Thoracic aorta (tissue), 2 donors: ENCODE measurements at places on chromosomes 5 and 9. TPM values are rescaled to one million over a fixed set of nuclear protein-coding genes. Genes with fewer than 3 reads are reported as not detected.

Gene ADGRD2
- not detected for total RNA-seq

Gene WDR38
- not detected for total RNA-seq

Gene CTSV
- not detected for total RNA-seq

Gene DOLPP1
- 9.7 TPM for total RNA-seq

Gene COL5A1
- total RNA-seq = 127 TPM

DNA sequence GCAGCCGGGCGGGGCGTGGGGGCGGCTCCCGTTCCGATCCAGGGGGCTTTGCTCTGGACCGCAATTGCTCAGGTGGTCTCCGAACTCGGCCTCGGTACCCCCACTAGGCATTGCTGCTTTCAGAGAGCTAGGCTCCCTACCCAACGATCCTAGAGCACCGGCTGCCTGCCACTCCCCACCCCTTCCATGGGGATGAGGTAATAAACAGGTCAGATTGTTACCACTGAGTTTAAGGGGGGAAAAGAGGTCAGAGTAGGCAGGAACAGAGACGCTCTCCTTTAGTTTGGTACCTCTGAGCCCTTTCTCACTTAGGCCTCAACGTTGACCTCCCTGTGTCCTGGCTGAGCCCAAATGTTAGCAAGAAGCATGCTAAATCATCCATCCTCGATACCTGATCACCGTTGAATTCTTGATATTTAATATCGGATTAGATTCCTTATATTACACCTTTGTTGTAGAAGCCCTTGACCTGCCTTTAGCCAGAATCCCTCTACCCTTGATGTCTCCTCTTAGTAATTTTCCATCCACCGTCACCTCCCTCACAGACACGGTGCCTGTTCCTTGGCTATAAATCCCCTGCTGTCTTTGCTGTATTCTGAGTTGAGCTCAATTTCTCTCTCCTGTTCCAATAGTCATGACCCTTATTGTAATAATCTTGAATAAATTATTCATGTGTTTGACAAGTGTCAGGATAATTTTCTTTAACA, 588 bp upstream of the PLPP1 start:
- DNase-seq = no peak

DNA sequence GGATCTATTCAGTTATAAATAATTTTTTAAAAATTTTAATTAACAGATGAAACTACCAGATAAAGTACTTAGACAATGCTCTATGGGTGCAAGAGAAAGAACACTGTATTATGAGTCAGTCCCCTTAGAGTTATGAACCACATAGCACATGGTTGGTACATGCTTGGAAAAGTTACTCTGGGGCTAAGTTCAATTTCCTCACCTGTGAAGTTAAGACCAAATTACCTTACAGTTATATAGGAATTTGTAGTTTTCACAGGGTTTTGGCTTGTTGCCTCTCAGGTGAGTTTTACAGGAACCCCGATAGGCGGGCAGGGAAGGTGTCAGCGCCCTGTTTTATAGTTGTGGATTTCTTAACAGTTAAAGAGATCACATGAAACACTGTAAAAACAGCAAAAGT, 1.2 kb downstream of the PANK3 start:
- DNase-seq = no peak

DNA sequence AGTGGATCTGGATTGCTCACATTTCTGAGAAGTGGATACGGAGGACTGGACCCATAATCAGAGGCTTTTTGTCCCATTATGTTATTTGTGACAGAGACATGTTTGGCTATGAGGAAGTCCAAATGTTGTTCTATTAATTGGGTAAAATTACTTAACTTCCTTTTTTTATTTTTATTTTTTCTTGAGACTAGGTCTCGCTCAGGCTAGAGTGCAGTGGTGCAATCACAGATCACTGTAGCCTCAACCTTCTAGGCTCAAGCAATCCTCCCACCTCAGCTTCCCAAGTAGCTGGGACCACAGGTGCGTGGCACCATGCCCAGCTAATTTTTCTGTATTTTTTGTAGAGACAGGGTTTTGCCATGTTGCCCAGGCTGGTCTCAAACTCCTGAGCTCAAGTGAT, 11.9 kb upstream of the PGGT1B start:
- no peak for DNase-seq

GRCh38 chr5:54753034-54753433, 232.4 kb downstream of the ESM1 start:
- no peak for DNase-seq

DNA sequence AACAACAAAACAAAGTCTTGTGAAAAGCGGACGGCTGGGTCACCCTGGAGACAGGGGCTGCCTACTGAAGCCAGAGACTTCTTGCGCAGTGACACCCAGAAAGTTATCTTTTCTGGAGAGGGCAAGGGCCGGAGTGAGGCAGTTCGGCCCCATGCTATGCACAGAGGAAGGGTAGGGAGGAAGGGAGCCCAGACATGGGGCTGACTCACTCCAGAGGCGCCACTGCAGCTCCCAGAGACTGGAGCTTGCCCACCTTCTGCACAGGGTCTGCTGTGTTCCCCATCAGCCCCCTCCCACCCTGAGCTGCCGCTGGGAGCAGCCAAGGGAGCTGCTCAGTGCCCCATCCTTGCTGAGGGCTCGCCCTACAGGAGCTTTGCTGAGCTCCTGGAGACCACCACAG, 13.3 kb downstream of the SLC6A3 start:
- no peak for DNase-seq

DNA sequence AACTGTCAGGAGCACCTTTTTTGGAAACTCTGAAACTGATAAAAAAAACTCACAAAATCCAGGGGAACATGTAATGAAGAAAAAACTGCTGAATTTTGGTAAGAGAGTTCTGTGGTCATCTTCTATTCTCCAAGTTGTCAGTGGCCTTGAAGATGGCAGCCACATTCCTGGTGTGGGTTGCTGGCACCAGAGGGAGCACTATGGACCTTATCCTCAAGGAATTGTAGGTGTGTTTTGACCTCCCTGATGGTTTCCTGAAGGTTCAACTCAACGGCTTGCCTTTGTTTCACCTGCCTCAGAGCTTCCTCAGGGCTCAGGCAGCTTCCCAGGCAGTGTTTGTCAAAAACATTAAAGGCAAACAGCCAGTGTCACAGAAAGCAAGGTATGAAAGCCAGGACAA, 2.2 kb upstream of the SLC38A9 start:
- no peak for DNase-seq
